Panc1 (cell line): ENCODE measurements at places on chromosomes 6 and 20. TPM values are rescaled to one million over a fixed set of nuclear protein-coding genes. Genes with fewer than 3 reads are reported as not detected.

Gene AIF1
- total RNA-seq = 0.44 TPM

DNA sequence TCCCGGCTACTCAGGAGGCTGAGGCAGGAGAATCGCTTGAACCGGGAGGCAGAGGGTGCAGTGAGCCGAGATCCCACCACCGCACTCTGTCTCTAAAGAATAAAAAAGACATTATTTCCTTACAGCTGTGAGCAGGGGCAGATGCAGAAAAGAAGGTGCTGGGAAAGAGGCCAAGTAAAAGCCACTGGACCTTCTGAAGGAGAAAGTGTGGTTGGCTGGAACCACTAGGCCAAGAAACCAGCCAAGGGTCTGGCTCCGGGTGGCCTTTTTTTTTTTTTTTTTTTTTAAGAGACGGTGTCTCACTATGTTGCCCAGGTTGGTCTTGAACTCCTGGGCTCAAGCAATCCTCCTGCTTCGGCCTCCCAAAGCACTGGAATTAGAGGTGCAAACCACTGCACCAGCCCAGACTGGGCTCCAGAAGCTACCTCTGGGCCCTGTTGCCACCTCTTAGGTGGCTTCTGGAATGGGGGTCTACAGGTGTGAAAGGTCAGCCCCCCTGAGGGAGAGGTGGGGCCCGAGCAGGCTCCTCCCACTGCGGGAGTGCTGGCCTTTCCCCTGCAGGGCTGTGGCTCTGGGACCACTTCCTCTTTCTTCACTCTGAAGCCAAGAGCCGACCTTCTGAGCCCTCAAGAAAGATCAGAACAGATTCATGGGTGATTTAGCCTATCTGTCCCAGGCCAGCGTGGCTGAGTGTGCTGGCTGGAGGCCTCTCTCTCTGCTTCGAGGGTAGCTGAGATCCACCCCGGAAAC is at the start of gene FGD2:
TSS of gene FGD2 (plus strand) at position 595 of the 750 bp plus-strand sequence. CDS start 163 bp downstream, outside the sequence.
- no peaks in the 10 kb centered on the region for H3K4me1 ChIP-seq
- no peak for DNase-seq
- H3K27me3 ChIP-seq = no peaks in the 10 kb centered on the region
- no peak within 1 kb of the TSS for H3K27ac ChIP-seq
- no peak within 1 kb of the TSS for H3K4me3 ChIP-seq

DNA sequence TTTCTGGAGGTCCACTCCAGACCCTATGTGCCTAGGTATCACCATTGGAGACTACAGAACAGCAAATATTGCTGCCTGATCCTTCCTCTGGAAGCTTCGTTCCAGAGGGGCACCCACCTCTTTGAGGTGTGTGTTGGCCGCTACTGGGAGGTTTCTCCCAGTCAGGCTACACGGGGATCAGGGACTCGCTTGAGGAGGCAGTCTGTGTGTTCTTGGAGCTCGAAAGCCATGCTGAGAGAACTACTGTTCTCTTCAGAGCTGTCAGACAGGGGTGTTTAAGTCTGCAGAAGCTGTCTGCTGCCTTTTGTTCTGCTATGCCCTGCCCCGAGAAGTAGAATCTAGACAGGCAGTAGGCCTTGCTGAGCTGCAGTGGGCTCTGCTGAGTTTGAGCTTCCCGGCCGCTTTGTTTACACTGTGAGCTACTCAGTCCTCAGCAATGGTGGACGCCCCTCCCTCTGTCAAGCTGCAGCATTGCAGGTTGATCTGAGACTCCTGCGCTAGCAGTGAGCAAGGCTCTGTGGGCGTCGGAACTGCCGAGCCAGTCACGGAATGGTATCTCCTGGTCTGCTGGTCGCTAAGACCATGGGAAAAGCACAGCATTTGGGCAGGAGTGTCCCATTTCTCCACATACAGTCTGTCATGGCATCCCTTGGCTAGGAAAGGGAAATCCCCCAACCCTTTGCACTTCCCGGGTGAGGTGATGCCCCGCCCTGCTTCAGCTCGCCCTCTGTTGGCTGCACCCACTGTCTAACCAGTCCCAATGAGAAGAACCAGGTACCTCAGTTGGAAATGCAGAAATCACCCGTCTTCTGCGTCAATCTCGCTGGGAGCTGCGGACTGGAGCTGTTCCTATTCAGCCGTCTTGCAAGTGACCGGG is 32.5 kb upstream of the ASCC3 start:
- DNase-seq = no peak
- H3K27me3 ChIP-seq = no peaks in the 10 kb centered on the region
- H3K27ac ChIP-seq = no peak overlapping the region
- H3K4me1 ChIP-seq = no peaks in the 10 kb centered on the region
- H3K4me3 ChIP-seq = no peak overlapping the region

DNA sequence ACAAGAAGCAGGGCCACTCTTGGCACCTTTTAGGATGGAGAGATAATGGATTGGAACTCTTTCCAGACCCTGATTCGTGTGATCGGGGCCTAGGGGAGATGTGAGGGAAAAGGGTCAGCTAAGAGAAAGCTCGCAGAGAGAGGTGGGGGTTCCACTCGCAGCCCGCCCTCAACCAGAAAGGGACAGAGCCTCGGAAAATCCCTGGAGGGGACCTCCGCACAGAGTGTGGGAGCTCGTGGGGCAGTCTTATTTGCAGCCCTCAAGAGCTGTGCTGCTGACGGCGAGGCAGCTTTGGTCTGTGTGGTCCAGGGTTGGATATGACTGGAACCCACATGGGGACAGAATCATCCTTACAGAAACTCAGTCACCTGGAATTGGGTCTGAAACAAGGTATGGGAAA is 184.3 kb upstream of the PMEPA1 start:
- no peak overlapping the region for H3K27ac ChIP-seq
- H3K36me3 ChIP-seq = no peaks in the 10 kb centered on the region
- DNase-seq = no peak
- no peaks in the 10 kb centered on the region for H3K27me3 ChIP-seq

Gene ENPP4
- total RNA-seq = 5.4 TPM

DNA sequence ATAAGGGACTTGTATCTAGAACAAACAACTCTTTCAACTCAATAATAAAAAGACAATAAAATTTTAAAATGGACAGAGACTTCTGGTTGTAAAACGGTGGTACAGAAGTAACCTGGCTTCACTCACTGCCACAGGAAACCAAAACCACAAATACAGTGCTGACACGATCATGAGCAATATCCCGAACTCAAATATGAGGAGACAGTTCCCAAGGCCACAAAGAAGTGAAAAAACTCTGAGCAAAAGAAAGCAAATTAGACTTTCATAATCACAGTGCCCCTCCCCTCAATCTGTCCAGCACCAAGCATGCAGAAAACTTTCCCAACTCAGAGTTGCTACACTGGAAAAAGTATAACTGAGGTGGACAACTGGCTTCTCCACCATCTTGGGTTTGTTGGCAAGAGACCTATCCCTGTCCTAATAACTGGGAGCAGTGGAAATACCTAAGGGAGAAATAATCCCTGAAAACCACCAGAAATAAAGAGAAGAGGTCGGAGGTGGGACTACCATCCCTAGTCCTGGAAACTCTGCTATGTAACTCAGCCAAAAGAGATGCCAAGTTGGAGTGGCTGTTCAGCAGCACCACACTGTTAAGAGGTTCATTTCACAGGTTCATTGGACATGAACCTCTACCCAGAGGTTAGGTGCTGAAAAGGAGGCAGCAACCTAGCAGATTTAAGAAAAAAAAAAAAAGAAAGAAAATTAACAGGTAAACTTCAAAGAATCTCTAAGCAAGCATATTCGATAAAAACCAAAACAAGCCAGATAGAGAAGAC is 55.5 kb downstream of the REV3L start:
- H3K4me3 ChIP-seq = no peak overlapping the region
- H3K4me1 ChIP-seq = peaks cover 33% of the 10 kb centered on the region
- no peaks in the 10 kb centered on the region for H3K36me3 ChIP-seq
- peak overlapping the region; percentile 44 for H3K27ac ChIP-seq
- no peaks in the 10 kb centered on the region for H3K27me3 ChIP-seq
- peak; percentile 68 for DNase-seq

DNA sequence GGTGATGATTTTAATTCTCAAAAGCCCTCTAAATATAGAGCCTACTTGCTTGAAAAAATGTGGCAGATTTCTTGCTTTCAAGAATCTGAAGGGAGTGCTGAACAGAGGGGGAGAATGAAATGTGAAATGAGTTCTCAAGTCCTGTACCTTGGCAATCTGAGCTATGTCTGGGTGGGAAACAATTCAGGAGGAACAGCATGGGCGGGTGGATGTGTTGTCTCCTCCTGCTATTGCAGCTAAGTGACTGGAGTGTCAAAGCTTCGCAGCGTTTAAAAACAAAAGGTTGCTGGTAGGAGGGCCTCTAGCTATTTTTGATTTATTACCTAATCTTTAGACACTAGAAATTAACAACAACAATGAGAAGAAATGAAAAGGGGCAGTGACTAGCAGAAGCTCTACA is 102.5 kb upstream of the ARG1 start:
- H3K4me1 ChIP-seq = no peaks in the 10 kb centered on the region
- DNase-seq = no peak
- H3K36me3 ChIP-seq = no peaks in the 10 kb centered on the region

Gene HLA-F
- total RNA-seq = 7.5 TPM

DNA sequence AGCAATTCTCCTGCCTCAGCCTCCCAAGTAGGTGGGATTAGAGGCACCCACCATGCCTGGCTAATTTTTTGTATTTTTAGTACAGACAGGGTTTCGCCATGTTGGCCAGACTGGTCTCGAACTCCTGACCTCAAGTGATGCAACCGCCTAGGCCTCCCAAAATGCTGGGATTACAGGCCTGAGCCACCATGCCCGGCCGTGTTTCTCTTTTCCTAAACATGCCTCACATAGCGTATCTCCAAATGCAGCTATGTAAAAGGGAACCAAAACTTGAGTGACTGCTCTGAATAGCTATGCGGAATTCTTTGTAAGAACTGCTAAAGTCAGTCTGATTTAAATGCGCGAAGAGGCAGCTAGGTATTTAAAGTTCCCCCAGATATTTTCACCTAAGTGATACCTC is 20.5 kb downstream of the BPIFA2 start:
- H3K27ac ChIP-seq = no peak overlapping the region
- H3K27me3 ChIP-seq = 0 out of 2 replicates have a peak, but pooled peaks cover 2% of the 10 kb centered on the region
- no peaks in the 10 kb centered on the region for H3K4me1 ChIP-seq
